ENCODE measurements at places on chromosomes 5 and 9.
A peak's percentile ranks its signal among the peaks of the same experiment; 100 is the strongest.

DNA sequence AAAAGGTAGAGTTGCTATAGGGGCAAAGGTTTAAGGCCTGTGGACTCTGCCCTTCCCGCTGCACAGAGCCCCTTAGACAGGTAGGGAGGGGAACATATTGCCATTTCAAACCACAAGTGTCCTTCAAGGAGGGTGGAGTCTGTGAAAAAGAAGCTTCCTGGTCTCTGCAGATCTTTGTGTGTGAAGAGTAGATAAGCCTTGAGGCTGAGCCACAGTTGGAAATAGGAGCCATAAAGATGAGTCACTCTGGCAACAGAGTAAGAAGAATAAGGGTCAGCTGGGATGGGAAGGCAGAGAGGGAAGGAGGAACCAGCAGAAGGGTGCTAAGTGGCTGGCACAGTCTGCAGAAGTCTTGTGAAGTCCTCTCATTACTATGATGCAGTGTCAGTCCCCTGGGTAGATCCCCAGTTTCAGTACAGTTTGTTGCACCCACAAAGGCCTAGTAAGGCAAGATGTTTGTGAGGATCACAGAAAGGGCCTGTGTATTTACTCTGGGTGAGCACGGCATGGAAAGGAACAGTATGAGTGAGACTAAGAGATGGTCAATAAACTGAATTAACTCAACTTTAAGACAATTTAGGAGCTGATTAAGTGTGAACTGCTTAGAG, 18.1 kb downstream of the GRXCR2 start:
- no peak for DNase-seq

- peak; percentile 71 for DNase-seq
Measured at GRCh38 chr5:411728-412127, 31.2 kb upstream of the EXOC3 start.

- DNase-seq: no peak
Measured at GRCh38 chr9:73089304-73089985, 62.2 kb upstream of the ANXA1 start.

DNA sequence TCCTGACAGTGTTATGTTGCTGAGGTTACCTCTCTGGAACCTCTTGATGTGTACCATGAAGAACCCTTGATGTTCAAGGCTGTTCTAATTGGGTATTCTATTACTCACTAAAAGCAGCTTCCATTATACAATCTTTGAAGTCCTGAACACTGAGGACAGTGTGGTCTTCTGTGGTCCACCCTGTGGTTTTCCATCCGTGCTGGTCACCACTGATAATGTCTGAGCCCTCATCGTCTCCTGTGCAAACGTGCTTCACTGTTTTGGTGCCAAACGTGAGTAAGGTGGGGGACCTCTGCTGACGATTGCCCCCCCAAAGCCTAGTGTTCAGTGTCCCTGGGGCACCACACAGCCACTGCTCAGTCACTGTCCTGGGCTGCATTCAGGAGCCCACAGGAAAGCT, 259.7 kb upstream of the ANKRD55 start:
- no peak for DNase-seq

GRCh38 chr5:134543820-134544614, 18.5 kb downstream of the JADE2 start:
- peak; percentile 76 for DNase-seq

- no peak for DNase-seq
Measured at GRCh38 chr5:138961221-138961620, 86.1 kb upstream of the LRRTM2 start.

GRCh38 chr5:179994583-179995323, 76.8 kb downstream of the RNF130 start:
- no peak for DNase-seq

- DNase-seq: no peak
Measured at GRCh38 chr5:138263581-138263980, 10.8 kb downstream of the GFRA3 start.

DNA sequence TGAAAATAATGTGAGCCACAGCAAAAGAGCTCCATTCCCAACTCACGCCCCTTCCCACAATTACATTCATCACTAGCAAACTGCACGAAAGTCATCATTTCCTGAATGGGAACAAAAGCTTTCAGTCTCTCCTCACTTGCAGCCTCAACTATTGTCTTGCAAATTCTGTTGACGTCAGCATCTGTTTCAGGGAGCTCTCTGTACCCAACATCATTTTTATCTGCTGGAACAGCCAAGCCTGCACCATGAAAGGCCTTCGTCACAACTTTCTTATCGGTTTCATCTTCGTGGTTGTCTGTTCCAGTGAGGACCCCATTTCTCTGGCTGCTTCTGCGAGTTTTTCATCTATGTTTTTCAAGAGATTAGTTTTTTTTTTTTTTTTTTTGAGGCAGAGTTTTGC, 14.3 kb upstream of the RNF130 start:
- DNase-seq: peak; percentile 26

DNA sequence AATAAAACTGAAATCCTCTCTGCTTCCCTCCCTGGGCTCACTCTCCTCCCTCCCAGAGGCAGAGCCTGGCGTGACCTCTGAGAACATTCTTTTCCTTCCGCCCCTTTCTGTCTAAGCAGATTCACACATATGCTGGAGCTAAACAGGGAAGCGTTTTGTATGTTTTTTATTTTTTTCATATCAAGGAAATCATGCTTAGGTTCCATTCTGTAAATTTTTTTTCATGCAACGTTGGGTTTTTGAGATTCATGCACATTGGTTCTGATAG, 20.2 kb upstream of the BARHL1 start:
- DNase-seq: no peak

DNA sequence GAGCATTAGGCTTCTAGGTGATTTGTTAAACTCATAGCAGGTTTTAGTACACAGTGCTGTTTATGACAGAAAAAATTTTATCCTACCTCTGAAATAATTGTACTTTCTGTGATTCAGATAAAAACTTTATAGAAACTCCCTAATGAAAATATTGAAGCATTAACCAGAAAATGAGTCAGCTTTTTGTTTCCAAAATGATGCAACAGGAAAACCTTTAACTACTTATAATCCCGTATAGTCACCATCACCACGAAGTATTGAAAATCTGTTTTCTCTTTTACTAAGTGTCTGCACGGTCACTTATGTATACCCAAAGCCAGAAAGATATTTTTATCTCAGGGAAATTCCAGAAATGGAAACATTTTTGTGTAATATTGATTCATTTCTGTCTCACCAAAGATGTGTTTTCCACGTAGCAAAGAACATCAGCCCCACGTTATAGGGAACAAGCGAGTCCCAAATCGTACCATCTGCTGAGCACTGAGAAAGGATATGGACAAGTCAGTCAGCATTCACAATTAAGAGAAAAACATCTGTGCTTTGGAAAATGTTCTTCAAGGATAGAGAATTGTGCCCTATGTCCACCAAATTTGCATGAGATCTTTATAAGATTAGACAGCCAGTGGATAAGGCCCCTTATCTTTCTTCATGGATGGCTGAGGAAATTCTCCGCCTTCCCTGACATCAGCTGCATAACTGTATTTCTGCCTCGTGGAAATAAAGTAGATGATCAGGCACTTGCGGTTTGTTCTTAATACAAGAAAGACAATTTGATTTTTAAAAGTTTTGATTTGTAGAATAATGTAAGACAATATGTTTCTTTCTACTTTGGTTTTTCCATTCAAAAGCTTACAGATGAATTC, 41.9 kb downstream of the TNFAIP8 start:
- peak; percentile 44 for DNase-seq

- no peak for DNase-seq
Measured at GRCh38 chr5:150757087-150757649, 1.6 kb downstream of the DCTN4 start.

GRCh38 chr5:99747342-99747741, 787.8 kb upstream of the FAM174A start:
- no peak for DNase-seq

- no peak for DNase-seq
Measured at GRCh38 chr9:80410106-80410505, 838.3 kb downstream of the TLE4 start.

GRCh38 chr9:136052472-136052880, 42.6 kb downstream of the NACC2 start:
- no peak for DNase-seq
